Cerebellar cortex (tissue), 1 donor: ENCODE measurements at places on chromosomes 7 and 10.

DNA sequence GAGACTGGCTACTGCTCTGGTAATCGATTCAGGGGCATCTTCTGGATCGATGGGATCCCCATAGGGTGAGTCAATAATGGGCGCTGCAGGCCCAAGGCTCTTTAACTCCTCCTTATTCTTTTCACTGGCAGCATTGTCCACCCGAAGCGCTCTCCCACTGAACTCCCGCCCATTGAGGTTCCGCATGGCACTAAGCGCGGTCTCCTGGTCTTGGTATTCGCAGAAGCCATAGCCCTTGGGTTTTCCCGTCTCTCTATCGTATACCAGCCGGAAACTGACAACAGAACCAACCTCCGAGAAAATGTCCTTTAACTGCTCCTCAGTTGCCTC is 285 bp downstream of the CSTF2T start:
- no peak for DNase-seq

DNA sequence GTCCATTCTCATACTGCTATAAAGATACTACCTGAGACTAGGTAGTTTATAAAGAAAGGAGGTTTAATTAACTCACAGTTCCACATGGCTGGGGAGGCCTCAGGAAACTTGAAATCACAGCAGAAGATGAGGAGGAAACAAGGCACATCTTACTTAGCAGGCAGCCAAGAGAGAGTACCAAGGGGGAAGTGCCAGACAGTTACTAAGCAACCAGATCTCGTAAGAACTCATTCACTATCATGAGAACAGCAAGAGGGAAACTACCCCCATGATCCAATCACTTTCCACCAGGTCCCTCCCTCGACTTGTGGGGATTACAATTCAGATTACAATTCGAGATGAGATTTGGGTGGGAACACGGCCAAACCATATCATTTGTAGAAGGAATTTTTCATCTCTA is 36.3 kb downstream of the NHLRC2 start:
- DNase-seq: no peak

- no peak for DNase-seq
Measured at GRCh38 chr7:116290740-116291139, 80.4 kb downstream of the TES start.

DNA sequence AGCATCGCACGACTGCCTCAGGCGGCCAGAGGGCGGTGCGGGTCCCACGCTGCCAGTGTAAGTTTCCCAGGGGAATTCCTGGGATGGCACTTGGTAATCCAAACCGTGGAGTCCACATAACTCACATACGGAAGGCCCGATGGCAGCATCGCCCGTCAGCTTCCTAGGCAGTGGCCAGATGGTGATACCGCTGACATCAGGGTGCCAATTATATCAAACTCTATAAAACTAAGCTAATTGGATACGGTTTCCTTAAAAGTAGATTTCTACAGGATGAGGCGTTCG is 189.8 kb downstream of the CELF2 start:
- no peak for DNase-seq

GRCh38 chr10:127887541-127888415 is 5.0 kb downstream of the CLRN3 start:
- no peak for DNase-seq

DNA sequence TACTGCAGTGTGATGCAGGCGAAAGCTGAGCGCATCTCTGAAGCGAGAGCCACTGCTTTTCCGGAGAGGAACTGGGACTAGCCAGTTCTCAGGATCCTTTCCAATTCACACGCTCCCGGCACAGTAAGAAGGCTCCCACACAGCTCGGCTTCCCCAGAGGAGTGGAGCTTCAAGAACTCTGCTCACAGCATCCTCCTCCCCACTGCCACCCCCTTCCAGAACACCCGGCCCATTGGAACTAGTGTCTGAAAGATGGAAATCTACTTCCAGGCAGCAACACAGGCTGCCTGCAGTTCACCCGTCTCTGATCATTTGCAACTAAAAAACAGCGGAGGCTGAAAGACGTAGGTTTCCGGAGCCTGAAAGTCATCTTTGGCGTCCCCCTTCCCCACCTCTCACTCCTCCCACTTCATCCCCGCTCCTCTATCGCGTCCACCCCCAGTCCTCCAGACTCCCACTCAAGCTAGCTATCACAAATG is at the start of gene DGKB:
TSS of gene DGKB (minus strand) at position 163 of the 479 bp plus-strand sequence.
- peak; percentile 38 for DNase-seq

GRCh38 chr10:11178606-11179515 is 161.2 kb downstream of the CELF2 start:
- DNase-seq: no peak

- no peak for DNase-seq
Measured at GRCh38 chr10:45257600-45257999, 57.8 kb downstream of the OR13A1 start.

DNA sequence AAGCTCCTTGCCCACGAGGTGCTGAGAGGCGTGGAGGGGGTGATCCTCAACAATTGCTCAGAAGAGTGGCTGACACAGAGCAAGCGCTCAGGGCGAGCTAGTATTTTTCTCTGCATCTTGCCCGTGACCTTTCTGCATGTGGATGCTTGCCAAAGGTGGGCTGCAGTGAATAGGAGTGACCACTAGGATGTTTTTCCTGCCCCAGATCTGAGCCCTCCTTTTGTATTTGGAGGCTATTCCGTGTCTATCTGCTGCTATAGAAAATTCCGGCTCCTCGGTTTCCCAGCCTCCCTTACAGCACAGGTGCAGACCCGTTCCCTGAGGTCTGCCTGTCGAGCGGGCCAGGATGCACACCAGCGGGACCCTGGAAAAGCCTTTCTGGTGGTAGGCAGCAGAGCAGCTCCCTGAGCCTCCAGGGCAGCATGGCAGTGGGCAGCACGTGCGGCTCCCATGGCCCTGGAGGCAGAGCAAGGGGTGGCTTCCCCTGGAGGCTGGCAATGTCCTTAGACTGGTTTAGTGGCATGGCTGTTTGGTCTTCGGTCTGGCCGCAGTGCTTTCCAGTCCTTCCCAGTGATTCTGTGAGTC is 145.1 kb upstream of the PCBD1 start:
- no peak for DNase-seq

GRCh38 chr10:63977329-63977923 is 456.2 kb downstream of the REEP3 start:
- DNase-seq: peak; percentile 65

GRCh38 chr10:18293536-18294510 is 153.6 kb downstream of the CACNB2 start:
- DNase-seq: no peak

- DNase-seq: no peak
Measured at GRCh38 chr10:19651549-19651948, 164.7 kb upstream of the PLXDC2 start.

- no peak for DNase-seq
Measured at GRCh38 chr10:44714451-44714850, 196.7 kb upstream of the TMEM72 start.

DNA sequence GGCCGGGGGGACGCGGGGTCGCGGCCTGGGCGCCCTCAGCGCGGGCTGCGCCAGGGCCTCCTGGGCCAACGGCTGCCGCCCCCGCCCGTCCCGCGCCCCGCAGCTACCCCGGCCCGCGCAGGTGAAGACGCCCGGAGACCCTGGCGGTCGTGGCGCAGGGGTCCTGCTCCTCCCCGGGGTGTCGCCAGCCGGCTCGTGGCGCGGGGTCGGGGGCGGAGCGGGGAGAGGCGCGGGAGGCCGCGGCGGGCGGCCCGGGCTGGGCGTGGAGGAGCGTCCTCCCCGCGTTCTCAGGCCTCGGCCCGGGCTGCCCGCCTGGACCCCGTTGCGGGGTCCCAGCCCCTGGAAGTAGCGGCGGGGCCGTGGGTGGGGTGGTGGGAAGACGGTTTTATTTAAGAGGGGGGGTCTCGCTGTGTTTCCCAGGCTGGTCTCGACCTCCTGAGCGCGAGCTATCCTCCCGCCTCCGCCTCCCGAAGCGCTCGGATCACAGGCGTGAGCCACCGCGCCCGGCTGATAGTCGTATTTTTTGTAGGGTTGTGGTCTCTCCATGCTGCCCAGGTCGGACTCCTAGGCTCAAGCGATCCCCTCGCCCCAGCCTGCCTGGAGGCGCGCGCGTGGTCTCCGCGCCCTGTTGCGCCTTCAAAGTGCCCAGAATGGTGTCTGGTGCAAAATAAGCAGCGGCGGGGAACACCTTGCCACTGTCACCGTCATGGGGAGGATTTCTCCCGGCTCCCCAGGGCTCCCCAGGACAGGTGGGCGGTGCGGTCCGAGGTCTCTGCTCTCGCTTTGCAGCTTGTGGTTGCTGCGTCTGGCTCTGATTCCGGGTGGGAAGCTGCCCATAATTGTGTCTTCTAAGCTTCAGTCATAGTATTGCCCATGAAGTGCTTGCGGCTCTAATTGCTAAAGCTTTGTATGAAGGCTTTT is 15.3 kb upstream of the SUN1 start:
- DNase-seq: no peak

GRCh38 chr10:69102440-69102839 is 14.5 kb downstream of the SRGN start:
- no peak for DNase-seq

DNA sequence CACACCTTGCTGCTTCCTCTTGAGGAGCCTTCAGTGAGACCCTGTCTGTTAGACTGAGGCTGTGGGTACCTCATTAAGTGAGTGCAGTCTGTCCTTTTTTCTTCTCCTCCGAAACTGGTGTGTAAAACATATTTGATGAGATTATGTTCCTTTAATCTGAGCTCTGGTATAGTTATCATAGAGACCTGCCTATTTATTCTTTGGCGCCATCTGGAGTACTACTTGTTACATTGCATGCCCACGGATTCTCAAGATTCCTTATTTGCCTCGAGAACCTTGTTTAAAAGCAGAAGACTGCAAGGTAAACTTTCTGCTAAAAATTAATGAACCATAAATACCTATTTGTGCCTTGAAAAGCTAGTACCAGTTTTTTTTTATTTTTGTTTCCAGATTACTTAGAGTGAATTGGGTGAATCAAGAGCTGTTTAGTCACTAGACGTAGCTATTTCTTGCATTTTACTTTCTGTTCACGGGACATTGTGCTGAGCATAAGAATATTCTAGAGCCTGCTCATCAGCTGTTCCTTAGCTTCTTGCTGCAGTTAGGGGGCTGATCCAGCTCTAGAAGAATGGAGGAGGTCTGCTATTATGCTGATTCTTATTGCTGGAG is 16.9 kb upstream of the STMP1 start:
- peak; percentile 46 for DNase-seq

DNA sequence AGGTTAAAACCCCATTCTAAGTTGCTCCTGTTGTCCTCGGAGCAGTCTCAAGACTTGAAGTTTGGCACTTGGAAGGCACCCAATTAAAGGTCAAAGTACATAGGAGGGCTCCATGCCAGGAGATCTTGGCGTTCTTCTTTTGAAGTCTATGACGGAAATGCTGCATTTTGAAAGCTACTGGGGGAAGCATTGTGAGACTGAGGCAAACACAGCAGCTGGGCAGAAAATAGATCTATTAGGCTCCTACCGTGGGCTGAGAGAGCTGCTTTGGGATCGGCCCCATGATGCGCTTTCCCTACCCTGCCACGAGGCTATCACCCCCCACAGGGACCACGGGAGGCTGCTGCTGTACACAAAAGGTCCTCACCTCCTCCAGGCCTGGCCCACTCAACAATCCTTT is 20.0 kb downstream of the KIAA1549 start:
- no peak for DNase-seq

- DNase-seq: no peak
Measured at GRCh38 chr7:83649701-83650100, 762 bp upstream of the SEMA3E start.

DNA sequence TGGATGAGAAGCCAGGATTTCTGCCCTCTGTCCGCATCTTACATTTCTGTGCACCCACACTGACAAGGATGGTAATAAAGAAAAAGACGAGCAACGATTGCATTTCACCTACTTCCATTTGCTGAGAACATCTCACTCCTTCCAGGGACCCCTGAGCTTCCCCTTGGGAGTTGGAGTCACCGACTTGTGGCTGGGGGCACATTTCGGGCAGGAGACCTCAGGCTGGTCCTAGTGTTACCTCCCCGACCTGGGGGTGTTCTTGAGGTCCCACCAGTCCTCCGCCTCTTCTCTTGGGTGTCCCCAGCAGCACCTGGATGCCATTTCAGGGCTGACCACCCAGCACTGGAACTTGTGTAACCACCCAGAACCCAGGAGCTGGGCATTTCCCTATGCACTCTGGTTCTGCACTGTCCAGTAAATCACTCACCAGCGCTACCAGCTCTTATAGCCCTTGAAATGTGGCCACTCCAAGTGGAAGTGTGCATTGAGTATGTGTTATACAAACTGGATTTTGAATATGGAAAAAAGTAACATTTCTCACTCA is 84.9 kb downstream of the LANCL2 start:
- DNase-seq: no peak

DNA sequence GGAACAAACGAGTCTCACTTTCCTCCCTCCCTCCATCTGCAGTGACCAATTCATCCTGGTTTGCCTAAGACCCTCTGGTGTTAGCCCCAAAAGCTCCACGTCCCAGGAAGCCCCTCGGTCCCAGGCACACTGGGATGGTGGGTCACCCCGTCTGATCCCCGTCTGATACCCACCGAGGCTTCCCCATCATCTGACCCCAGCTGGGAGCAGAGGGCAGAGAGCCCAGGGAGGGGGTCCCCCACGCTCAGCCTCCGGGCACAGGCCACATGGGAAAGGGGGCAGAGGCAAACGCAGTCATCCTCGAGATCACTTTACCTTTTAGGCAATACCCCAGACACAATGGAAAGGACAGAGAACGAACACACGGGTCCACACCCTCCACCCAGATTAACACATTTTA is 291.6 kb upstream of the PPP2R2D start:
- DNase-seq: no peak

- DNase-seq: peak; percentile 46
Measured at GRCh38 chr10:95242581-95243317, 48.1 kb downstream of the PDLIM1 start.

DNA sequence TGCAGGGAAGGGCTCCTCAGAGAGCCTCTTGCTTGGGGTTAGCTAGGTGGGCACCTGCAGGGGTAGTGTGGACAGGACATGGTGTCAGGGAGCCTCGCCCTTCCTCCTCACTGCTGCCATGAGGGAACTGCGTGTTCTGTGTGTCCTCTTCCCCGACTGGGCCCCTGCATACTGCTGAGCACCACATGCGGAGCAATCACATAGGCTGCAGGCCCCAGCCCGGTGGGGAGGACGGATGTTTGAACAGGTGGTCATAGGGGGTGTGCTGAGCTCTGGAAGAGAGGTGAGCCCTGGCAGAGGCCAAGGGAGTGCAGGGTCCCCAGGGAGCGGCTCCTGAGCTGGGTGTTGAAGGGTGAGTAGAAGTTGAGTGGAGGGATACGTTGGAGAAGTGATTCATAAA is 48.3 kb upstream of the ZMIZ2 start:
- no peak for DNase-seq
